ENCODE measurements at places on chromosomes 1 and 21. TPM values are rescaled to one million over a fixed set of nuclear protein-coding genes. Genes with fewer than 3 reads are reported as not detected.

GRCh38 chr1:216186816-216187215 is 236.4 kb downstream of the USH2A start:
- DNase-seq: no peak

- DNase-seq: no peak
Observed at GRCh38 chr1:98322086-98322485, 339.4 kb upstream of the SNX7 start.

DNA sequence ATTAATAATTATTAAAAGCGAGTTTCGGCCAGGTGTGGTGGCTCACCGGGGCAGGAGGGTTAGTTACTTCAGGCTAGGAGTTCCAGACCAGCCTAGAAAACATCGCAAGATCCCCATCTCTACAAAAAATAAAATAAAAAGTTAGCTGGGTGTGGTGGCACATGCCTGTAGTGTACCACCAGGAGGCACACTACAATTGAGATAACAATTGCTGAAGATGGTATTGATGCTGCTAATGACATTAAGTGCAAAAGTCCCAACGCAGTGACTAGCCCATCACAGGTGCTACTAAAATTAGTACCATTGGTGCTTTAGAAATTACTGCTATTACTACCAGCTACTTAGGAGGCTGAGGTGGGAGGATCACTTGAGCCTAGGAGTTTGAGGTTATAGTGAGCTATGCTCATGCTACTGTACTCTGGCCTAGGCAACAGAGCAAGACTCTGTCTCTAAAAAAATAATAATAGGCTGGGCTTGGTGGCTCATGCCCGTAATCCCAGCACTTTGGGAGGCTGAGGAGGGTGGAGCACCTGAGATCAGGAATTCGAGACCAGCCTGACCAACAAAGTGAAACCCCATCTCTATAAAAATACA is 156.6 kb downstream of the GREM2 start:
- DNase-seq: no peak

DNA sequence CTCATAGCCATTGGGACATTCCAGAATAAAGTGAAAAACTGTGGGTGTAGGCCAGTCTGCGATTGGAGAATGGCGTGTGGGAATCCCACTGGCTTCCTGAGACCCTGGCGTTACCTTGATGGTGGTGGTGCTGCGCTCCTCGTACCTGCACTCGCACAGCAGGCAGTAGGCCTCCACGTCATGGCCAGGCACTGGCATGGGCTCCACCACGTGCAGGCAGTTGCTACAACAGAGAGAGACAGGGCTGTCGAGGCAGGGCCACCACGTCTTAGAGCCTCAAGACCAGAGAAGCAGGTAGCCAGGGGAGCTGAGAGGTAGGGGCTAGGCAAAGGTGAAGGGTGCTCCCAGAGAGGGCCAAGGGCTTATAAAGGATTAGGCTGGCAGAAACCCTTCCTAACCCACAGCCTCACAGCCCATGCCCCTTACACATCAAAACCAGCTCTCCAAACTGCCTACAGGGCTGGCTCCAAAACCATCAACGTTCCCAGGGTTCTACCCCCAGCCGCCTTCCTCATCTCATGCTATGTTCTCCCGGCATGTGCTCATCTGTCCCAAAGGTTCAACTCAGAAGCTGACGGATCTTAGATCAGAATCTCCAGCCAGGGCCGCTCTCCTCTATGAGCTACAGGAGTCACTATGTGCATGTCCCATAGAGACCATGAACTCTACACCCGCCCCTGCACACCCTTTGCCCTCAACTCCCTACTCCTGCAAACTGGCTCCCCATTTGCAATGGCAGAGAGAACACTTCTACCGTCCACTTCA is 7.5 kb downstream of the TMEM9 start:
- no peak for DNase-seq

DNA sequence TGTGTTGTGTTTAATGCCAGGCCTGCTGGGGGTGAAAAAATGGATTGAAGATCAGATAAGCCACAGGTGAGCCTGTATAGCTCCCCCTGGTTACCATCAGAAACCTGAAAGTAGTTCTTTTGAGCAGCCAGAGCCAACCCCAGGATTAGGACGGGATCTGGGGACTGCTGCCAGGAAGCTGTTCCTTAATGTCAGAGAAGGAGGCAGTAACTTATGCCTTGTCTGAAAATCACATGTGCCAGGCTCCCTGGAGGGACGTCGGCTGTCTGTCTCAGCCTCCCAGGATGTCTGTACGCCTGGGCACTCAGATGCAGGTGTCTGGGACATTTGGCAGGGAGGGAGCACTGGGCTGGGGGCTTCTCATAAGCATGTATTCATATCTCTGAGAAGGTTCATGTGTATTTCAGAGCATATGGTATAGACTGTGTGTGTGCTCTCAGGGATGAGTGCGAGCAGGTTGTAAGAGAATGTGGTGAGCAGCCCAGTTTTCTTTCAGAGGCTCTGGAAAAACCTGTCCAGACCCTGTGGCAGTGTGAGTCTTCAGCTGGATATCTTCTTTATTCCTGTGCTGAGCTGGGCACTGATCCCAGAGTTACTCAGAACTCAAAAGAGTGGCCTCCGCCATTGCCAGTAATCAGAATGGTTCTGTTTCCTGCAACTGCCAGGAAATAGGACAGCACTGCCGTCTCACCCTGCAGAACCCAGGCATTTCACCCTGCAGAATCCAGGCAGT is 2.8 kb downstream of the FAM43B start:
- DNase-seq: no peak

- no peak for DNase-seq
Observed at GRCh38 chr1:186413319-186413718, 37.7 kb downstream of the ODR4 start.

GRCh38 chr1:189350983-189351616 is 1126.6 kb downstream of the BRINP3 start:
- no peak for DNase-seq

DNA sequence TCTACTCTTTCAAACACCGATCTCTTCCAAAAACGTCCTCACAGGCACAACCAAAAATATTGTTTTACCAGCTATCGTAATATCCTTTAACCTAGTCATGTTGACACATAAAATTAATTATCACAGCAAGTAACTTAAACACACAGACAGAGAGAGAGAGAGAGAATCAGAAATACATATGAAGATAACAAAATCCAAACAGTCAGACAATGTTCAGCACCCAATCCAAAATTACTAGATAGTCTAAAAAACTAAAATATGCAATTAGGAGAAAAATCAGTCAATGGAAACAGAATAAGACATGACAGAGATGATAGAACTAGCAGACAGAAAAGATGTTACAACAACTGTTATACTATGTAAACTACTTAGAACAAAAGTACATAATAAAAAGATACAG is 537.7 kb downstream of the LMO4 start:
- DNase-seq: no peak

GRCh38 chr1:45266151-45266801 is 59.9 kb upstream of the ZSWIM5 start:
- no peak for DNase-seq

GRCh38 chr1:12678820-12679219 is 34.9 kb downstream of the AADACL4 start:
- DNase-seq: no peak

- peak; percentile 22 for DNase-seq
Observed at GRCh38 chr1:225847610-225848009, 34.6 kb downstream of the TMEM63A start.

GRCh38 chr1:98387701-98388100 is 273.8 kb upstream of the SNX7 start:
- no peak for DNase-seq

DNA sequence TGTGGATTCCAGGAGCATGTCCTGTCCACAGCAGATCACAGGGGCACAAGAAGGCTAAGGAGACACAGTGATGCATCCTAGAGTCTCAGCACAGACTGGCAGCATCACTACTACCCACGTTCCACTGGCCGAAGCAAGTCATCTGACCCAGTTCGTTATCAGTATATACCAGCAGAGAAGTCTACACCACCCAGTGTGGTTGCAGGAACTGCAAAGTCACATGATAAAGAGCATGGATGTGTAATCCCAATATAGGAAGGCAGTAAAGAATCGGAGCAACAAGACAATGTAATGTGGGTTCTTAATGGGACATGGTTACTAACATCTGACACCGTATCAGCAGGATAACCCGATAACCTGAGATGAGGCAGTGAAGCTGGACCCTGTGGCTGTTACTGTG is 246.6 kb downstream of the RRAGC start:
- DNase-seq: no peak

- DNase-seq: no peak
Observed at GRCh38 chr1:155301342-155301841, at the start of gene PKLR. Gene PKLR (minus strand): TSS chr1:155301438. CDS start chr1:155301395, 43 bp downstream.

Gene ALX3
- total RNA-seq: not detected

Gene CYP2J2
- total RNA-seq: 0.57 TPM

Gene CEP350
- 30.9 TPM for total RNA-seq
